ENCODE measurements at places on chromosomes 4 and X.
A peak's percentile ranks its signal among the peaks of the same experiment; 100 is the strongest.

DNA sequence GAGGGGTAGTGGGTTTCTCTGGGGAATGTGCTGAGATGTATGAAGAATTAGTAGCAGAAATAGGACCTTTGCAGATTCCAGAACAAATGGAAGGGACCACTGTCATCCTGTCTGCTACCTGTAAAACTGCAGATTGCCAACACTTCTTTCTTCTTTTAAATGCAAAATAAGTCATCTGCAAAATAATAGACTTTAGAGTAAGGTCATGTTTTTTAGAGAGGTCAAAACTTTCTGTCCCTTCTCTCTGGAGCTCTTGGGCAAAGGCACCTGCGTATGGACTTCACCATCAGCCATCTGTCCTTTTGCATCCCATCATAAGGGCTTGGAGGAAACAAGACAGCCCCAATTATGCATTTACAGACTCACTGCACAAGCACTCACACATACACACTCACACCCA is 121.1 kb upstream of the PPARGC1A start:
- no peak for DNase-seq

- DNase-seq: no peak
Measured at GRCh38 chr4:773214-773613, 52.7 kb downstream of the CPLX1 start.

DNA sequence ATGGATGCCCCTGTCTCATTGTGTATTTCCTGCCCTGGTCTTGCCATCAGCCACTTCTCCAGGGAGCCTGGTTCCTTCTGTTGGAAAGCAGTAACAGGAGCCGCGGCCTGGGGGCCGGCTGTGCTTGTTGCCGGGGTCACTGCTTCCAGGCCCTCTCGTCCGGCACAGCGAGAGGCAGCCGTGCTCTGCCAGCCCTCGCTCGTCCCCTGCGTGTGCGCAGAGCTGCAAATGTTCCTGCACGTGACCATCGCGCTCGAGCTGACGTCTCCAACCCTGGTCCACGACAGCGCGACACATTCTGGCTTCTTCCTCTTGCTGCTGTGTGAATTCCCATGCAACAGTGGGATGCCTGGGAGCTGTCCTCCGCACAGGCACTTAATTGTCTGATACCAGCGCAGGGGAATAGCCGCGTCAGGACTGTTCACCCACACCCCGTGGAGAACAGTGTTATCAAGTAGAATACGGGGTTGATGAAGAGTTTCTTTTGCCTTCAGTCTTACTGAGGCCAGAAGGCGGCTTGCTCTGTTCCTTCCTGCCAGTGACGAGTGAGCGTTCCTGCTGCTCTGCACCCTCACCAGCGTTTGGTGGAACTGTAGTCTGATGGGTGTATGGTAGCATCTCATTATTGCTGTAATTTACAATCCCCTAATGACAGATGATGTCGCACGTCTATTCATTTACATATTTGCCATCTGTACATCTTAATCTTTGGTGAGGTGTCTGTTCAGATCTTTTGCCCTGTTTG is 12.3 kb downstream of the PDE6B start:
- DNase-seq: no peak

GRCh38 chr4:114040319-114041116 is 61.1 kb upstream of the ARSJ start:
- DNase-seq: no peak

DNA sequence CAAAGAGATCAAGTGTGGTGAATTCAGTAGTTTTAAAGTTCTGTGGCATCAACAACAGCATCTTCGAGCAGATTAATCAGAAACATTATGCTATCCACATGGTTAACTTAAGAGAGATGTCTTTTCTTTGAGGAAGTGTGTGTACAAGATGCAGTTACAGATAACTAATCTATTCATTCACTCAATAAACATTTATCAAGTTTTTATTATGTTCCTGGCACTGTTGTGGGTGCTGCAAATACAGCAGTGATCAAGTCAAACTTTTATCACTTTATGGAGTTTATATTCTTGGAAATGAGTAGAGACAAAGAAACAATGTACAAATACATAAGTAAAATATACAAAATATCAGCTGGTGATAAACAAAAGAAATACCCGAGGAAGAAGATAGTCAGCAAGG is 66.4 kb downstream of the ATOH1 start:
- no peak for DNase-seq

GRCh38 chr4:73068491-73069337 is 802 bp downstream of the COX18 start:
- DNase-seq: no peak

DNA sequence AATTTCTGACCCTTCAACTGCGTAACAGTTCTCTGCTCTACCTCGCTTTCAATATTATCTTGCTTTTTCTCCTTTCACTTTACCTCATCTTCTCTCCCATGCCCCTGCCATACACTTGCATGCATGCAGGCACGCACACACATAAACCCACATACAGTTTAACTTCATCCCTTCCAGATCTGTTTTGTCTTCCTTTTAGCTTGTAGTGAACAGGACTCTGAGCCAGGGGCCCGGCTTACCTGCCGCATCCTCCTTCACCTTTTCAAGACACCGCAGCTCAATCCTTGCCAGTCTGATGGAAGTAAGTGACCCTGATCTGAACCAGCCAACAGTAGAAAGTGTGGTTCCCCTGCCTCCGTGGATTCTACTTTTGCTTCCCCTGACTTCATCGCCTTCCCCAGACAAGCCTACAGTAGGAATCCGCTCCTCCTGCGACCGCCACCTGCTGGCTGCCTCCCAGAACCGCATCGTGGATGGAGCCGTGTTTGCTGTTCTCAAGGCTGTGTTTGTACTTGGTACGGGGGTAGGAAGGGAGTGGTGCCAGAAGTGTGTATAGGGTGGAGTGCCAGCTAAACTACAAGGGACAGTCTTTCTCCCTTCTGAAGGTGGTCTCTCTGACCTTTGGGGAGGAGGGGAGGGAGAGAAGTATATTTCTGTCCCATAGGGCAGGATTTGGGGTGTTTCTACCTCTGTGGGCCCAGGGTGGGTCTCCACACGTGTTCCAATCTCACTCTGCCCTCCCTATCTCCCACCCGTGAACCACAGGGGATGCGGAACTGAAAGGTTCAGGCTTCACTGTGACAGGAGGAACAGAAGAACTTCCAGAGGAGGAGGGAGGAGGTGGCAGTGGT is 10.7 kb downstream of the MED12 start:
- DNase-seq: peak; percentile 41

- no peak for DNase-seq
Measured at GRCh38 chr4:2646396-2647149, 109.6 kb downstream of the TNIP2 start.

GRCh38 chr4:102453827-102454226 is 47.3 kb upstream of the NFKB1 start:
- no peak for DNase-seq

DNA sequence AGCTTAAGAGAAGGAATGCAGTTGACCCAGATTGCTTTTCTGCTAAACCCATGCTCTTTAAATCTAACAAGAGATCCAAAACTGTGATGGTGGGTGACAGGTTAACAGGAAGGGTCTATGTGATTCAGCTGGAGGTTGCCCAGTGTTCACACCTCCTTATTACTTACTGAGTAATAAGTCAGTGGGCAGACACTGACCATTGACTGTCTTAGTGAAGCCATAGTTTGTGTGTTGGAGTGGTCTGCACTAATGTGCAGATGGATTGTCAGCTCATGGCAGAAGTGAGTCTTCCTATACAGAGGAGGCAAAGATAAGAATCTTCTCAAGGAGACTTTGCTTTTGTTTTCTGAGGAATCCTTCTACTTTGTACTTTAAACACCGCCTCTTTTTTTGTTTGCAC is 15.2 kb upstream of the RUFY3 start:
- no peak for DNase-seq

GRCh38 chrX:15563056-15563455 is 37.7 kb downstream of the ACE2 start:
- DNase-seq: no peak

DNA sequence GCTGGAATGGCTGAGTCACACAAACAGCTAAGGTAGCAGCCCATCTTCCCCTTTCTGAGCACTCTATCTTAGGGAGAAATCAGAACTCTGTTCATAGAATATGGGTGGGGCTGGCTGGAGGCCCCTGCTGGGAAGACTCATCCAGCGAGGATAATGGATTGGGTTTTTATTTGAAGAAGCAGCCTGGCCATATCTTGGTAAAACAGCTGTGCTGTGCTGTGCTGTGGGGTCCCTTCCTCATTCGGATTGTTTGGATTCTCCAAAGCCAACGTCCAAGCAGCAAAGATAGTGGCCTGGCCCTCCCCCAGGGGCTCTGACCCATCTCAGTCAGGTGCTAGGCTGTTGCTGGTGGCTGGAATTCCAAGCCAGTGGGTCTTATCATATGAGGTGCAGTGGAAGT is 63.8 kb downstream of the ZNF718 start:
- DNase-seq: no peak

GRCh38 chr4:147336252-147336651 is 144.6 kb upstream of the EDNRA start:
- no peak for DNase-seq

DNA sequence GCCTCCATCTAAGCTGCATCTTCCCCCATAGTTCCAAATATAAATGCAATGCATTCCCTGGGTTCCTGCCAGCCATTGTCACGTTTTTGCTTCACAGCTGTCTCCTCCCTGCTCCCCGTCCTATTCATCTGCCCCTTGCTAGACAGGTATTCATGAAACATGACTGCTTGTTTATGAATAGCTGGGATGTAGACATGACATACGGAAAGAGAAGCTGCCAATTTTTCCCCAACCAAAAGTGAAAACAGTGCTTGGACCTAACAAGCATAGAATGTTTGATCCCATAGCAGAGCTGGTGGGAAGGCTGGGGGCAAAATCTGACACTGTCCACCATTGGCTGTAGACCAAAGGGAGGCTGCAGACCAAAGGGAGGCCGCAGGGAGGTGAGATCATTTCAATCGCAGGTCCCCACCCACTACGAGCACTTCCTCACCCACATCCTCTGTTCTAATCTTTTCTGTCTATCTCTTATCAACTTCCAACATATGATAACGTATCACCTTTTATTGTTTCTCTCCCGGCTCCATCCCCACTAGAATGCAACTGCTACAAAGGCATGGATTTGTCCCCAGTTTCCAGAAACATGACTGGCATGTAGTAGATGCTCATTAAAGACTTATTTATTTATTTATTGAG is 8.5 kb upstream of the GYG2 start:
- DNase-seq: no peak

DNA sequence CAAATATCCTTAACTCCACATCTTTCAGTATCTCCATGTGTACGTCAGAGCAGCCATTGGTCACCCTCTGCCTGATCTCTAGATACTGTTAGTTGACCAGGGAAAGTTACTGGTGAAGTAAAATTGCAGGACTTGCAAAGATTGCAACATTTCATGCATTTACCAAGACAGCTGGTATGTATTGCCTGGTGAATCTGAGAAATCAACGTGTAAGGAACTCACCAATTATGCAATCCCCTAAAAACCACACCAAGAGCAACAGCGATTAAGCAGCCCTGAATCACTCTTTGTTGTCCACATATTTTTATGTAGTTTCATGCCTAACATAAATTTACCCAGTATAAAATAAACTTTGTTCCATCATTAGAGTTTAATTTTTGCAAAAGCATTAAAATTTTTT is 271.2 kb downstream of the NLGN4X start:
- DNase-seq: no peak

DNA sequence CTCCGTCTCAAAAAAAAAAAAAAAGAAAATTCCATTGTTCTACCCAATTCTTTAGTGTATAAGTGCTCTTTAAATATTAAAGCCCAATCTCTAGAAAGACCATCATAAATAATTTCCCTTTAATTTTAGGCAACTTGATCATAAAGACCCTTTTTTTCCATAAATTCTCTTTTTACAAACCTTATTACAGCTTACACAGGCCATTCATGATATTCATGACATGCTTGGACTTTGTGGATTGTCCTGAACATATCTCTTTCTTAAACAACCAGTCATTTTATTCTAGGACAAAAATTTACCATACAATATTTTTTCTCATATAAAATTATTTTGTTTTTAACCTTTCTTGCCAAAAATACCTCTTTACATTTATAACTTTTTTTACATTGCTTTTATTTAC is 30.5 kb downstream of the TLR8 start:
- DNase-seq: no peak

- no peak for DNase-seq
Measured at GRCh38 chrX:79147477-79147876, 3.0 kb downstream of the GPR174 start.

- DNase-seq: no peak
Measured at GRCh38 chrX:103513067-103513466, 6.2 kb downstream of the RAB40A start.

- DNase-seq: no peak
Measured at GRCh38 chr4:137655302-137655701, 123.0 kb upstream of the PCDH18 start.

DNA sequence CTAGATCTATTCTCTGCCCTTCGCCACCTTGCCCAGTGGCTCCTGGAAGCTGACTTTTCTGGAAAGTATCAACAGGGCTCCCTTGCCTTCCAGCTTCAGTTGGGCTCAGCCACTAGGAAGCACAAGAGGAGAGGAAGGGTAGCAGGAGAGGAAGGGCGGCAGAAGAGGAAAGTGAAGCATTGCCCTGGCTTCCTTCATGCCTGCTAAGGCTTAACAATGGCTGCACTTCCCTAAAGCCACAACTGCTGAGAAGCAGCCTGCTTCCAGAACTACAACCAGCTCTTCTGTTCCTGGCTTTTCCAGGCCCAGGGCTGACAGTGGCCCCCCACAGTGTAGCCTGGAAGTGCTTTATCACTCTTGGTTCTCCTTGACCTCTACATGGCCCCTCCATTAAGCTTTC is 29.1 kb upstream of the PGM2 start:
- DNase-seq: no peak

- DNase-seq: no peak
Measured at GRCh38 chr4:185261946-185262345, 52.5 kb downstream of the SNX25 start.

- DNase-seq: no peak
Measured at GRCh38 chrX:17792826-17793225, 55.5 kb downstream of the SCML1 start.

DNA sequence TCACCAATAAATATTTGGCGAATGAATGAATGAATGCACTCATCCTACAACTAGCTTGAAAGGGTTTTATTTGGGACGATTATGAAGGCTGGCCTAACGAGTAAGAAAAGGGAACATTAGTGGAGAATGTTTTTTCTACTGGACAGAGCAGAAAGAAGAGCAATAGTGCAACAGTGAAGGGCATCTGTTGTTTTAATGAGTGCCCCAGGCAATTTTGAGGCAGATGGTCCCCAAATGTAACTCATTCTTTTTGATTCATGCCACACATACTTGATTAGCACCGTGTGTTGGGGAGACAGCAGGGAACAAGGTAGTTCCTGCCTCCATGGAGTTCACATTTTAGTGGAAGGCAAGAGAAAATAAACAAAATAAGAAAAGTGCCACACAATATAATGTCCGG is 22.7 kb upstream of the INTS6L start:
- no peak for DNase-seq

- DNase-seq: no peak
Measured at GRCh38 chrX:77742788-77743476, 43.1 kb downstream of the ATRX start.

DNA sequence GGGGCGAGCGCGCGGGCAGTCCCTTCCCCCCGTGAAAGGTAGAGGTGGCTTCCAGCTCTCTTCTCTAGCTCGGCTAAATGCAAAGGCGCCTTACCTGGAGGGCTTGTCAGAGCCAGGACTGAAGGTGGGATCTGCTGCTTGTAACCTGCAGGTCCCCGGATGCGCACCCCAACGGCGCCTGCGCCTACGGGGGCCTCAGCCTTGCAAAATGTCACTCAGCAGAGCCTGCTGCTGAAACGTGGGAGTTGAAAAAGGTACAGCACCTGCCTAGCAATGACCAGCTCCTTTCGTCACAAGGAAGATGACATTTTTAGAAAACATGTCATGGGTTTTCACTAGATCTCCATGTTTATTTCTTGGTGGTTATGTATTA is 583 bp downstream of the ABHD18 start:
- peak; percentile 15 for DNase-seq

GRCh38 chr4:7868892-7869471 is 70.7 kb downstream of the AFAP1 start:
- no peak for DNase-seq

Data from stimulated activated CD4-positive, alpha-beta T cell treated with anti-CD3 and anti-CD28 coated beads, TNF-alpha, amount 100 ng/mL, for 1 hour (primary cell).